ENCODE measurements at places on chromosomes 5 and 9.

GRCh38 chr5:174571662-174572397 lies 152.6 kb upstream of the MSX2 start:
- peak; percentile 50 for DNase-seq

DNA sequence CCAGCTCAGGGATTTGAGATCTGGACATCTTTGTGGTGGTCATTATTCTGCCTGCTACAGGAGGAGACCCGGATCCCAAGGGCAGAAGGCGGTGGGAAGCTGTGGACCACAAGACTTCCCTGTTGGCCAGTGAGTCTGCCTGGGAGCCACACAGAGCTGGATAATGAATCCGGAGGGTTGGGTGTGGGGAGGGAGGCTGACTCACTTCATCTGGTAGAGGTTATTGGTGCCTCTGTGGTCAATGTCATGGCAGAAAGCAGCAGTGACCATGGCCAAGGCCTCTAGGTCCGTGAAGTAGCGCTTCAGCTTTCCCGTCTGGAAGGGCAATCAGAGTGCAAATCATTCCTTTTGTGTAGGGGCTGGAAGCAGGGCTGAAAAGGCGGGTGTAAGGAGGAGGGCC lies 58.5 kb downstream of the PDE6A start:
- DNase-seq = peak; percentile 32

- DNase-seq = no peak
Observed at GRCh38 chr9:83563360-83563759, 25.2 kb upstream of the FRMD3 start.

DNA sequence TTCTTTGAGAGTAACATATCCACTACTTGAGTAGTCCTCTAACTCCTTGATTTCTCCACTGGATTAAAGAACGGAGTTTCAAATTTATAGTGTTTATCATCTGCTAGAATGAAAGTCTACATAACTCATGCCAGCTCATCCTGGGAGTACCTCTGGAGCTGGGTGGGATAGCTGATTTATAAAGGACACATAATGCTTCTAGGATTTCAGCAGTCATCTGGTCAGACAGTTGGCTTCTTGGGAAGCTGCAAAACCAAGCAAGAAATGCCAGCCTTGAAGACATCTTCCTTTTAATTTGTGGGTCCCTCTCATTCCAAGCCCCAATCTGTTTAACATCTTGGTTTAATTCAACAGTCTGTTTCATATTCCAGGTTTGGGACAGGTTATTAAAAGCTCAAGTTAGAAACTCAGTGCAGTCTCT lies 3.2 kb downstream of the GALNT10 start:
- DNase-seq = no peak

DNA sequence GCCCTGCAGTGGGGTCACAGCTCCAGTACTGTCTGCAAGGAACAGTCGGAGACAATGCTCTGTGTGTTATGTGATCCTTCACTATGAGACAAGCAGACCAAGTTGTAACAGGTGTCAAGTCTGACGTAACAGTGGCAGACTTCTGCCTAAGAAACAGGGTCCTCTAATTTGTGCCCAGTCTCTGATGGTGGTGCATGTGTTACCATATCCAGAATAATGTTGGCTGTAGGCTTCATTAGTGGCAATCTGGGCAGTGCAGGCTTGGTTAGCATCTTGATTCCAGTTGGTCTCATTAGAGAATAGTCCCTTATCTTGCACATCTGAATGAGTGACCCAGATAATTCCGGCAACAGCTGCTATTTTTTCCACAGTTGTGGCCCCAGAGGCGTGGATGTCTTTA lies 33.8 kb downstream of the ZNF131 start:
- no peak for DNase-seq

GRCh38 chr5:116699332-116699731 lies 124.7 kb upstream of the SEMA6A start:
- no peak for DNase-seq

Data from colonic mucosa (tissue), 4 donors.